ENCODE measurements at places on chromosomes 1 and 21. TPM values are rescaled to one million over a fixed set of nuclear protein-coding genes. Genes with fewer than 3 reads are reported as not detected.

The BSDC1 gene
- 60.7 TPM for total RNA-seq

The PTAFR gene
- total RNA-seq, result 4.7 TPM

GRCh38 chr1:211587123-211587522, 8.2 kb upstream of the SLC30A1 start:
- no peak for DNase-seq

DNA sequence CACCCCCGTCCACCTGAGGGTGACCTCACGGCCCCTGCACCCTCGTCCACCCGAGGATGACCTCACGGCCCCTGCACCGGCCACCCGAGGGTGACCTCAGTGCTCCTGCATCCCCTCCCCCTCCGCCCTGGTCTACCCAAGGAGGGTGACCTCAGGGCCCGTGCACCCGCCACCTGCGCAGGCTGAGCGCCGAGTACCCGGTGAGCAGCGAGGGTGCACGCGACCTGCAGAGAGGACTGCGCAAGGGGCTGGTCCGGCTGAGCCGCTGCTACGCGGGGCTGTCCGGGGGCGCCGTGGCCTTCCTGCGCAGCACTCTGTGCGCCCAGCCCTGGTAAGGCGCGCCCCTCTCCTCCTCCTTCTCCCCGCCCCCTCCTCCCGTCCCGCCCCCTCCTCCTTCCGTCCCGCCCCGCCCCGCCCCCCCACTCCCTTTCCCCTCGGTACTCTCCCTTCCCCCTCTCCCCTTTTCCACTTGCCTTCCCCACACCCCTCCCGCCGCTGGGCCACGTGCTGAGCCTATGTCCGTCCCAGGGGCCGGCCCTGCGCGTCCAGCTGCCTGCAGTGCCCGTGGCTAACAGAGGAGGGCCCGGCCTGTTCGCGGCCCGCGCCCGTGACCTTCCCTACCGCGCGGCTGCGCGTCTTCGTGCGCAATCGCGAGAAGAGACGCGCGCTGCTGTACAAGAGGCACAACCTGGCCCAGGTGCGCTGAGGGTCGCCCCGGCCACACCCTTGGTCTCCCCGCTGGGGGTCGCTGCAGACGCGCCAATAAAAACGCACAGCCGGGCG, 28.4 kb downstream of the TRIM11 start:
- DNase-seq, result no peak

The UBASH3A gene
- total RNA-seq, result not detected

The OR2M3 gene
- 0.16 TPM for total RNA-seq

DNA sequence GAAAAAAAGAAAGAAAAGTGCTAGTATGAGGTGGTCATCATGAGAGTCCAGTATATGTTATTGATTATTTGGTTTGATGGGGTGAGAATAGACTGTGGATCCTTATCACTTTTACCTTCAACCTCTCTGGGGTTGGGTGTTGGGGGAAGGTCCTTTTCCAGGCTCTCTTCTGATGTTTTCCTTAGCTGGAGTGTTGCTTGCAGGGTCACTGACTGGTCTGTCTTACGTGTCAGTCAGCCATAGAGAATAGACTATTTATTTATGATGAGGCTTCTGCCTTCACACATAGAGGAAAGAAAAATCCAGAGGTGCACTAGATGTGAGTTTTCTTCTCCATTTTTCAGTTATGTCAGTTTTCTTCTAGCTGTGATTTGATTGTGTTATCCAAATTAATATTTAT, 36.5 kb downstream of the MAP3K21 start:
- no peak for DNase-seq

All from occipital lobe (tissue), 3 donors.